ENCODE measurements at places on chromosomes 12 and 14.

DNA sequence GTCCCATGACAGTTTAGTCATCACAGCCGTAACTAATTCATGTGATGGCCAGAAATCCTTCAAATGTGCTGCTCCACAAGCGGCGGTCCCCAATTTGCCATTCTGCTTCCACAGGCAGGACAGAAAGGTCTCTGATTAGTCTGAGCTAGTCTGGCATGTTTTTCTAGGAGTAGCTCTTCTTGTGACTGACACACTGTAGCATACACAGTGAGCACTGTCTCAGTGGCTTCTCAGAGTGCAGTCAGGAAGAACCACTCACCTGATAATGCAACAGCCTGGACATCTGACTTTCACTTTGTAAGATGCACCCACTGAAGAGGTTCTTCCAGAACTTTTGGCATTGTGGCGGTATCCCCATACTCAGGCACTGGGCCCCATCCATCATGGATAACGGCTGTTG is 1266.2 kb downstream of the TMEM121 start:
- DNase-seq, result no peak

DNA sequence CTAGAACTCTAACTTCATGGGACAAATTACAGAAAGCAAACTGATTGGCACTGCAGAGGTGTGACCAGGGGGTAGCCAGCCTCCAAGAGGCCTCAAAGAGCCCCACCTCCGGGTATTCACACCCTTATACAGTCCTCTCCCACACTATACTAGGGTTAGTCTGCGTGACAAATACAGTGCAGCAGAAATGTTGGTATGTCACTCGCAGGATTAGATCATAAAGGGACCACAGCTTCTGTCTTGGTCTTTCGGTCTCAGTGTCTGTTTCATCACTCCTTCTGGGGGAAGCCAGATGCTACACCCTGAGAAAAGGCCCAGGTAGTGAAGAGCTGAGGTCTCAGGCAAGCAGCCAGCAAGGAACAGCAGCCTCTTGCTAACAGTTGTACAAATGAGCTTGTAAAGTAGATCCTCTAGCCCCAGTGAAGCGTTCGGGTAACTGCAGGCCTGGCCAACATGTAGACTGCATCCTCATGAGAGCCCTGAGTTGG is 68.9 kb upstream of the SAV1 start:
- DNase-seq, result peak; percentile 56

GRCh38 chr12:57898308-57898970 is 42.9 kb upstream of the ATP23 start:
- no peak for DNase-seq

DNA sequence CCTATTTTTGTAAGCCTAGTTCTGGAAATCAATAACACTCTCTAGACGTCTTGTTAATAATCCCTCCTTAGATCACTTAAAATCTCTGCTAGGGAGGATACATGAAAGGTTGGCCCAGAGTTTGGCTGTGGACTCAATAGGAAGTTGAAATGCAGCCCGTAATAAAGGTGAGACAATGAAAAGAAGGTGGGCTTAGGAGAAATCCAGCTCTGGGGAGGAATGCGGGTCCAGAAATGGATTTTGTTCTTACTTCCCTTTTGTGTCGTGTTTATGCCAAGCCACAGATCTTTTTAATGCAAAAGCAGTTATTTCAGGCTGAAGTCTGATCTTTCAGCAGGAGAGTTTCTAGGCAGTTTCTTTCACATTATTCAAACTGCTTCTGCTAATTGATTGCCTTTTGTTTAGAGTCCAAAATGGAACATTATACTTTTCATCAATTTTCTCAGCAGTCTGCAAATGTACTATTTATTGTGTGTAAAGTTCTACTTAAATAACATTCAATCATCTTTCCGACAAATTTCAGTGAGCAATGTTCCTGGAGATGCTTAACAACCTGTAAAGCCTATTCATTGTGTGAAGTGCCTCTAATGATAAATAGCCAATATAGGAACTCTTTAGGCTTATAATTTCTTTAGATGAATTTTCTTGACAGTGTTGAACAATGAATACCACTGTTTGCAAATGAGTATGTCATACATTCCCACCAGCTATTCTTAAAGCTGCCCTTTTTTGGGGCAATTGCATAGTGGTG is 252.9 kb upstream of the KRR1 start:
- no peak for DNase-seq

DNA sequence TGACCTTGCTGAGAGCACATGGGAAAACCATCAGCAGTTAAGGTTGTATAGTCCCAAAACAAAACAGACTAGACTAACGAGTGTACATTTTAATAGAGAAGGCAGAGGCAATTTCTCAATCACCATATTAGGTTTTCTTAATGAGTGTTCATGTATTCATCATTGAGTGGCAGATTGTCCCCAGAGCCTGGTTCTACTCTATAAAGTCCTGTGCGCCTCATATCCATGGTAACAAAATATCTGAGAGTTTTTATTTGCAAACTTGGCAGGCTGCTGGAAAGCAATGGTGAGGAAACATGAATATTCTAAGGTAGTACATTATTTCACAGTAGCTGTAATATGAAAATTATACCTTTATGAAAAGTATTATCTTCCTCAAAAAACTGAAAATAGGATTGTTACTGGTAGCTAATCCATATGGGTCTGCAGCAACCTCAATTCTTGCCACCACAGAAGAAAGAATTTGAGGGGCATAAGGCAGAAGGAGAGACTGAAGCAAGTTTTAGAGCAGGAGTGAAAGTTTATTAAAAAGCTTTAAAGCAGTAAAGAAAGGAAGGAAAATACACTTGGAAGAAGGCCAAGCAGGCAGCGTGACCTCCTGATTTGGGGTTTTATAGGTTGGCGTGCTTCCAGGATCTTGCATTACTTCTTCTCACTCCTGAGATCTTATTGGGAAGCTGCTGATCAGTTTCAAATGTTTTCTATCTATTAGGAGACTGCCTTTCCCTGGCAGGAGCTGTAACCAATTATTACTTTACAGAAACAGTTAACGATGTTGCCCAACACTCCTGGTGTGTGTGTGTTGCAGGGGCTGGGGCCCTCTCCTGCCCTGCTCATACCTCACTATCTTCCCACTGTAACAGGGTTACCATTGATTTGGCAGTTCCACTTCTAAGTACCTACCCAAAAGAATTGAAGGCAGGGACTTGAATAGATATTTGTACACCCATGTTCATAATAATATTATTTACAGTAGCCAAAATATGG is 154.0 kb upstream of the NUDT4 start:
- no peak for DNase-seq

- no peak for DNase-seq
These were observed 70.1 kb downstream of the PHETA1 start for GRCh38 chr12:111298582-111299436.

DNA sequence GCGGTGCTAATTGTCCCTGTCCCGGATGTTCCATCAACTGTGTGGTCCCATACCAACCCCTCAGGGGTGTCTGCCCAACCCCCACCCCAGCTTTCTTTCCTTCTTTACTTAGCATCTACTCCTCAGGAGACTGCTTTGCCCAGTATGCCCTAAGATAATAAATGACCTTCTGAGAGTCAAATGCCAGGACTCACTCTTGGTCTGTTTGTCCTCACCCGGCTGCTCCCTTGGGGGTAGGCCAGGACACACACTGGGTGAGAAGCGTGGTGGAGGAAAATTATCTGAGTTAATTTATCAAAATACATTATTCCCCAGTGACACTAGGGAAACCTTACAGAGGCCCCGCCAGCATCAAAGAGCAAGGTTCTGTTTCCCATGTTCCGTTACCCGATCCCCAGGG is 457.0 kb downstream of the RGS6 start:
- no peak for DNase-seq

DNA sequence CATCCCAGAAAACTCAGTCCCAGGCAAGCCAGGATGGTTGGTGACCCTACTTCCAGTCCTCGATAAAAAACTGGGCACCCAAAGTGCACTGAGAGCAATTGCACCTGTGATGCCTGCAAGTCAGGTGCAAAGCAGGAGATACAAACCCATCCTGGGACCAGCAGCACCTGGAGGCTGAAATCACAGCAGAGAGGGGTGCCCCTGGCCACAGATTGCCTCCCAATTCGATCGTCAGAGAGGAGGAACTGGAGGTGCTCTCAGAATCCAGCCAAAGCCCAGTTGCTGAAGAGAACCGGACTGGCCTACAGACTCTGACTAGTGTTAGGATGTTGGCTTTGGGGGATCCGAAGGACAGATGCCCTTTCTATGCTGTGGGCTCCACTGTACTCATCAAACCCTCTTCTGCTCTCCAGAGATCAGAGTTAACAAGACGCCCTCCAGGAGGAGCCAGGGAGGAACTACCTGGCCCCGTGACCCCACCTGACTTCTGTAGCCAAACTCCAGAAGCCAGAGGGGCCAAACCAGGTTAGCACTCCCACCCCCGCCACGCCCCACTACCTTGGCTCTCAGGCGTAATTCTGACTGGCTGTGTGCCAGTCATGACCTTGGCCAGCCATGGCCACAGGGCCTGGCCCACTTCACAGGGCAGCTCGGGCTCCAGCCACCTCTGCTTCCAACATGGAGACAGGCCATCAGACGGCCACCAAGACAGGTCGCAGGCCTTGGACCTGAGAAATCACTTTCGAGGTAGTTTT is 284.5 kb upstream of the RTL1 start:
- no peak for DNase-seq

GRCh38 chr12:57048423-57049118 is 1.4 kb downstream of the MYO1A start:
- no peak for DNase-seq

- no peak for DNase-seq
These were observed 27.2 kb upstream of the HSPB8 start for GRCh38 chr12:119151445-119152026.

GRCh38 chr14:57845802-57846531 is 19.9 kb downstream of the SLC35F4 start:
- DNase-seq, result no peak

DNA sequence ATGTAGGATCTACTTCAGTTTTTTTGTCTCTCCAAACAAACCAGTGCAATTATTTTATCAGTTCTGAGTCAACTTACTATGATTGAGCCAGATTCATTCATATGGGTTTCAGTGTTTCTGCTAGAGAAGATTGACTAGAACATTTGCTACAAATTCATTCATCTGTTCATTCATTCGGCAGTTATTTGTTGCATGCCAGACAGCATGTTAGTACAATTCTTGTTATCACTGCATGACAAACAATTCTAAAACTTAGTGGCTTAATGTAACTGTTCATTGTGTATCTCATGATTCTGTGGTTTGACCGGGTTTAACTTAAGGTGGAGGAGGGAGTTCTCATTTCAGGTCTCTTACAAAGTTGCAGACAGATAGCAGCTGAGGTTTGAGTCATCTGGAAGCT is 52.3 kb downstream of the POLR3B start:
- no peak for DNase-seq

- DNase-seq, result no peak
These were observed 1.2 kb downstream of the FLRT2 start for GRCh38 chr14:85531141-85531586.

DNA sequence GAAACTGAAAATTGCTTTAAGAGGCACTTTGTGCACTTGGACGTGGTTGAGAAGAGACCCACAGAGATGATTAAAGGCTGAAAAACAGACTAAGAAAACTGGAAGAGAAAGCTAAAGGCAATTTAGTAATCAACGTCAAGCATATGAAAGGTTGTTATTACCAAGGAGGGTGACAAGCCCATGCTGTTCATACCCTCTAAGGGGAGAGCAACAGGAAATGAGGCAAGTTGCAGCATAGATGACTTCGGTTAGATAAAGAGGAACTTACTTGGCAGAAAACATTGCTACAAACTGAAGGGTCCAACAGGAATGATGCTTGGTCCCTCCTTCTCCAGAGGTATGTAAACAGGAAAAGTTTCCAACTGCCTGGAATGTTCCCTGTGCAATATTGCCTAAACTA is 107.8 kb downstream of the DUSP6 start:
- peak; percentile 30 for DNase-seq

- DNase-seq, result no peak
These were observed 29.7 kb upstream of the APOF start for GRCh38 chr12:56392331-56392730.

GRCh38 chr12:777550-778047 is 25.2 kb downstream of the WNK1 start:
- no peak for DNase-seq

DNA sequence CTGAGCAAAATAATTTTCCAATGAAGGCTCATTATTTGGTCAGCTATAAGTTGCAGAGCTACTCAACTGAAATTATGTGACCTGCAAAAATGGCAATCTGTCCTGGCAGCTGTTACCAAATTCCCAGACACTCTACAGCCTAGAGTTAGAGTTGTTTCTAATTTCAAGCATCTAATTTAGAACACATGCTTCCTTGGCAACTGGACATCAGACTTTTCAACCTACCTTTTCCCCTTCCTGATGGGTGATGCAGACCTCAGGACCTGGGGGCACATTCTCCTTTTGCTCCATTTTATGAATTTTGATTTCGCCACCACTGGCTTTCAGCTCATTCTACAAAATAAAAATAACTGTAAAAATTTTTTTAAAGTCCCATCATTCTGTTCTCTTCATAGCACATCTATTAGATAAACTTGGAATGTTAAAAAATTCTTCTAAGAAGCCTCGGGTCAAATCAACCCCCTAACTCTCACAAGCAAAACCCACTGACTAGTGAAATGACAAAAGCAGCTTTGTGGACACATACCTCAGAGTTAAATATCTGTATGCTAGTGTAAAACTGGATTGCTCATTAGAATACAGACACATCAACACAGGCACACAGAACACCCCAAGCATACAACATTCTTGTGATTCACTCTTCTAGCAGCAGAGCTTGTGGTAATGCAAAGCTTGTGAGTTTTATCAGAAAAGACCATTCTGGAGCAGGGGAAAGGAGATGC is 33.5 kb upstream of the CERS5 start:
- no peak for DNase-seq

DNA sequence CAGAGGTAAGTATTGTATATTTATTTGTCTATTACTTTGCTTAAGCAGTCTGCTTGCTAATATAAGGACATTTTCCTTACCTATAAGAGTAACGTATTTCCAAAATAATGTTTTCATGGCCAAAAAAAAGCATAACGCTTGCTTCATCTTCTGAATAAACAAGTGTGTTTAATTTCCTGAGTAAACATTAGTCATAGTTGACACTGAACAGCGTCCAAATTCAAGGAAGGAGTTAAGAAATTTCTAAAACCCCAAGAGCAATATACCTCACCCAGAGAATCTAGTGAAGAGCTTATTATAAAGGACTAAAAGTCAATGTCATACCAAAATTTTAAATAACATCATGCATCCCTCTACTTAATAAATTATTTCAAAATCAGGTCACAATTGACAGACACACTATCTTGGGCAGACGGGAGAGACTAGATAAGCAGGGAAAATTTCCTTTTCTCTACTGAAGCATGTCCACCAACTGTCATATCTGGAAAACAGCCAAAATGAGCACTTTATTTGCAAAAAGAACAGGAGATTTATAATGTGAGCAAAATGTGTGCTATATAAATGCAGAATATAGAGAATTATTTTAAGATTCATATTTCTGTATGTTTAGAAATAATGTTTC is 25.1 kb downstream of the ANKS1B start:
- no peak for DNase-seq

- DNase-seq, result no peak
These were observed 26.1 kb downstream of the TPCN1 start for GRCh38 chr12:113247123-113248050.

- DNase-seq, result no peak
These were observed 1308.6 kb downstream of the FSCB start for GRCh38 chr14:43198465-43198864.

GRCh38 chr14:25463480-25463879 is 413.5 kb upstream of the STXBP6 start:
- no peak for DNase-seq
